Caudate nucleus (tissue), 63 donors: ENCODE measurements at places on chromosomes 4 and X.

- peak; percentile 1 for DNase-seq
These were observed 62.6 kb upstream of the ALB start for GRCh38 chr4:73341454-73341853.

DNA sequence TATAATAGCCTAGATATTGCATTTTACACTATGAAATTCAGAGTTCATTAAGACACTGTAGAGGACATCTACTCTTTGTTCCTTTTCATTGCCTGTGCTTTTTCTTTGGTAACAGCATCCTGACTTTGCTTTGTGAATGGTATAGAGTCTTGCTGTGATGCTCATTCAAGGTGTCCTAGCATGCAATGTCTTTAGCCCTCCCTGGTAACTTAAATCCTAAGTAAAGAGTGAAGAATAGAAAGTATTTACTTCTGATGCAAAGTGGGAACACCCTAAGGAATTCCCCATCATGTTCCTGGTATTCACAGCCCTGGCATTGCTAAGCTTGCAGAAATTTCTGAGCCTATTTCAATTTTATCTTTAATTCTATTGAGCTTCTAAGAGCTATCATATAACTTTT is 400.1 kb downstream of the FAT4 start:
- DNase-seq: no peak

DNA sequence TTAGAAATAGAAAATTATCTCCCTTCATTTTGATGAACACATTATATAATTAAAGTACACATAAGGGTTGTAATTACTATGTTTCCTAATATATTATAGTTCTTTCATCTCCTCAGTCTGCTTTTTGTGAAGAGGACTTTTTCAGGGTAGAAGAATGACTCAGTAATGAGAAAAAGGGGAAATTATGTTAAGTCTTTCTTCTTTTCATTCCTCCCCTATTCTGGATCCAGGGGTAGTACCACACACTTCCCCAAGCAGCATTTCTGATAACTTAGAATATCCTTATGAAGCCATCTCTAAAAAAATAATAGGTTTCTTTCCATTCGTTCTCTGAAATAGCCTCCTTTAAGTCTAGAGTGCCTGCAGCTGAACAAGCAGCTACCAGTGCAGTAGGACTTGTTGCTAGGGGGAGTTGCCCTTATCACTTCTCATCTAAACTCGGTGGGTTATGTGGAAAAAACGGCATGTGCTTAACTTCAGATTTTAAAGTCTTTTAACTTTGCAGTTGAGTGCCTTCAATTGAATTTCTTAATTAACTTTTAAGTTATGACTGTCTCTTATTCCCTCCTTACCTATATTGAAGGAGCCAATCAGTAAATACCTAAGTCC is 184.8 kb downstream of the ARHGAP24 start:
- DNase-seq: no peak

- no peak for DNase-seq
These were observed 25.5 kb upstream of the FGF5 start for GRCh38 chr4:80240976-80241375.

DNA sequence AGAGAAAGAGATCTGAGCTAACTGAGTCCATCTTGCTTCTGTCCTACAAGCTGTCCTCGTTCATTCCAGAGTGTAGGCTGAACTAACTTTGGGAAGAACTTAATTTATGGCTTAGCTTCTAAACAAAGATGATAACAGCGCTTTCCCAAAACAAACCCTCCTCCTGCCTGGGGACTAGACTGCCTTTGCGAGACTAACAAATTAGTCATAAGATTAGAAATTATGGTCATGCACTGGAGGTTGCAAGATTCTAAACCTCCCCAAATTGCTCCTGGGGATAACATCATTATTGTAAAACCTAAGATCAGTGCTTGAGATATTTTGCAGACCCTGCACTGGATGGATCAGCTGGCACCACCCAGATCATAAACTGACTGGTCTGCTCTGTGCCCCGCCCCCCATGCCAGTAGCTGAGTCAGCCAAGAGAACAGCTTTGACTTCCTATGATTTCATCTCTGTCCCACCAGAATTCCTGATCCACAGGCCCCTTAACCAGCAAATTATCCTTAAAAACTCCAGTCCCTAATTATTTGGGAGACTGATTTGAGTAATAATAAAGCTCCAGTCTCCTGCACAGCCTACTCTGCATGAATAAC is 883.3 kb downstream of the TRIML1 start:
- no peak for DNase-seq

DNA sequence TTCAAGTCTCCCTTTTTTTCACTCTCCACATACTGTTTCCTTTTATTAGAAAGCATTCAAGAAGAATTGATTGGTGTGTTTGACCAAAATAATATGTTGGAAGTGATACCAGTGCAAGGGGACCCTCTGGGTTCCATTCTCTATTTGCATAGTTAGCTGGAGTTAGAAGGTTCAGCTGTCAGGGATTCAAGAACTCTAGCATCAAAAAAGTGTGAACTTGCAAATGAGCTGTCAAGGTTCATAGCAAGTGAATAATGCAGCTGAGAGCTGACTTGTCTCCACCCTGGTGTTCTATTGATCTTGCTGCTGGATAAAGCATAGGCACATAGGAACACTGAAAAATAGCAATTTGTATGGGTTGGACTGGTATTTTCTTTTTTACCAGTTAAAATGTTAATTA is 73.2 kb downstream of the SORBS2 start:
- DNase-seq: no peak

DNA sequence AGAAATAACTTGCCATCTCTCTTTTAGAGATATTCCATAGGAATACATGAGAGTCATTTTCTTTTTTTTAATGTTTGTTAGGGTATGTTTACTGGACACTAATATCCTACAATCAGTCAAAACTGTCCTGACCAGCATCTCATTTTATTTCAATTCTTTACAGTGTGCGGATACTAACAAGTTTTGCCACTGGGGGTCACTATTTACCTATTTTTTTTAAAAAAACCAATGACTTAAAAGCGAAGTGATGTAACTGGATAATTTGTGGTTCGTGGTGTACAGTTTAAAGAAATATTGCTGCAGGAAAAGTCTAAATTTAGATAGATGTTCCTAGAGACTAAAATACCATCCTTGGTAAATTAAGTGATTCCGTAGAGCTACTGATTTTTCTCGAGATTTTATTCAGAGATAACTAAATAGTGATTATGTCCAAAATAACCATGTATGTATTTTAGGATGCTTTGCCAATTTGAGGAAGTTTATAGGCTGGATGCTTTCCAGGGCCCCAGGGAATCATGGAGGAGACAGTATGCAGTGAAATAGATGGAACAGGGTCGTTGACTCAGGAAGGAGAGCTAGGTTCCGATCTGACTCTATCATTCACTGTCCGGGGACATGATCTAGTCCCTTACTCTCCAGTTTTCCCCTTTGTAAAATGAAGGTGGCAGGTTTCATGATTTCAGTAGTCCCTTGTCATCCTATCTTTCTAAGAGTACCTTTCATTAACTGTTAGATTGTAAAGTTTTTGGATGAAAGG is 34.0 kb upstream of the GNPDA2 start:
- DNase-seq: no peak

DNA sequence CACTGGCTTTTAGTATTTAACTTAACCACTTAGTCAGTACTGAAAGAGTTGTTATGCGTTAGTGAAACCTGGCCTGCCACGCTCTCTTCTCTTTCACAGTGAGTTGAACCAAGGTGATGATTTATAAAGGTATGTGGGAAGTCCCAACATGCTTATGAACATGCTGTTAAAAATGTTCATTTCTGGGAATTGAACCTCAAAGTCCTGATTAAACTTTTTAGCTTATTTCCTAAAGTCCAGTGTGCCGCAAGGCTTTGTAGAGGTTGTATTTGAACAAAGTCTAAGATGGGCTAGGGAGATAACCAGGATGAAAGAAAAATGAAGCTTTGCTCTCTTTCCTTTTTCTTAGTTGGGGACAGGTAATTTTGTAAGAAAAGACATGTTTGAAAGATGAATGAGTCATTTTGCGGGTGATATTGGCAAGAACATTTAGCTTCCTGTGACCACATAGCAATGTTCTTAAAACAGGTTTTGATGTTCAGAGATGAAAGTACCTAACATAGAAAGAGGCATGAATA is 270.3 kb downstream of the DTHD1 start:
- DNase-seq: no peak

- DNase-seq: no peak
These were observed 12.4 kb downstream of the CASP6 start for GRCh38 chr4:109690690-109691410.

GRCh38 chr4:107069049-107069448 is 32.9 kb upstream of the DKK2 start:
- DNase-seq: no peak

DNA sequence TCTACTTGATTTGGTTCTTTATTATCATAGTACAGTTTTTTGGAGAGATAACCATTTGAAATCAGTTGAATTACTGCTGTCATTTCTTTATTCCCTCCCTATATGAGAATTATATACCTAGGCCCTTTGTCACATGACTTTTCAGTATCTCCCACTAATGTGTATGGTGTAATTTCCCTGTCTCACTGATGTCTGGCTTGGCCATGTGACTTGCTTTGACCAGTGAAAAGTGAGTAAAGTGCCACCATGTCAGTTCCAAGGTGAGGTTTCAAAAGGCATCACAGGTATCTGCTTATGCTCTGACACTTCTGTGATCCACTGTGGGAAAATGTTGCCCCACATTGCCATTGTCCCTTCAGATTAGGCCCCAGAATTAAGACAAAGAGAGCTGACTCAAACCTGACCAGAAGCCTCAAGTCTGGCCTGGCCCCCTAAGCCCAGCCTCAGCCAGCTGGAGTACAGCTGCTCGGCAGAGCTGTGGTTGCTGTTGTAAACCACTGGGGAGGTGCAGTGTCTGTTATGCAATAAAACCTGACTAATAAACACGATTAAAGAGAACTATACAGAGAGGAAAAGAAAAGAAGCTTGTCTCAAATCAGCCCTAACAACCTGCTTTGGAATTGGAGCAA is 27.5 kb downstream of the SETD7 start:
- DNase-seq: no peak

GRCh38 chrX:38718311-38718710 is 82.9 kb upstream of the MID1IP1 start:
- DNase-seq: no peak

DNA sequence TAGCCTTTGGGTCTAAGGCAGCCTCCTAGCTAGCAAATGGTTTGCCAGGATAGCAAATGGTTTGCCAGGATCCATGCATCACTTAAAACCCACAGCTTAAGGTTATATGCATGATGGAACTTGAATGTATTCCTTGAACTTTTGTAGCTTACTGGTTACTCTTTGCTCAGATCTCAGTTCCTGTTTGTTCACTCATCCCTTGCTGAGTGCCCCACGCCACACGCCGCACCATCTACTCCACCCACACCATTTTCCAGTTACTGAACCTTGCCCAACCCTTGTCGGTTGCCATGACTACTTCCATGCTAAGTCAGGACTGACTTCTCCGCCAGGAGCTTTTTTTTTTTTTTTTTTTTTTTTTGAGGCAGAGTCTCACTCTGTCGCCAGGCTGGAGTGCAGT is 29.5 kb upstream of the XIAP start:
- peak; percentile 1 for DNase-seq

DNA sequence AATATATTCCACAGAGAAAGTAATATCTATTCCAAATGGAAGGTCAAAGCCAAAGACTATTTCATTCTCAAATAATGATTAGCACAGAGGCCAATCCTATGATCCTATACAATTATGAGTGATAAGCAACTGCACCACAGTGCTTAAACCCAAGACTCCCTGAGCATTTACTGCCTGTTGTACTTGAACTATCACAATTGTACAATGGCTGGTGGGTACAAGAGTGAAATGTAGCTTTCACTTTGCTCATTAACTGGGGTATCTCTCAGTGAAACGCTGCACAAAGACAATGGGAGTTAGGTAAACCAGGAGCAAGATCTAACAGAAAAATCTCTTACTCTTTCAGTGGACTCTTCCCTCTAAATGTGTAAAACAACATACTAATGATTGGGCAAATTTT is 24.3 kb downstream of the ABCG2 start:
- DNase-seq: no peak

DNA sequence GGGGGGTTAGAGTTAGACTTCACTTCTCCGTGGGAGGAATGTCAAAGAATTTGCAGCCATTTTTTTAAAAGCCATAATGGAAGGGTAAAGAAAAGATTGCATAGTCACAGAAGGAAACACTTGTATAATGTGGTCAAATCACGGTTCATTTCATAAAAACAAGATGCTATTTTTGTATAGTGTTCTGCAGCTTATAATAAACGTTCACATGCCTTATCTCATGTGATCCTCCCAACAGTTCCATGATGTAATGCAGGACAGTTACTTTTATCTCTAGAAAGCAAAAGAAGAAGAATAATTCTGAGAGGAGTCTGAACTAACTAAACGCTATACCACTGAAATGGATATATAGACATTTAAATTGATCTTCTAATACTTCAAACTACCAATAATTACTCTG is 71.3 kb upstream of the CAMK2D start:
- no peak for DNase-seq

DNA sequence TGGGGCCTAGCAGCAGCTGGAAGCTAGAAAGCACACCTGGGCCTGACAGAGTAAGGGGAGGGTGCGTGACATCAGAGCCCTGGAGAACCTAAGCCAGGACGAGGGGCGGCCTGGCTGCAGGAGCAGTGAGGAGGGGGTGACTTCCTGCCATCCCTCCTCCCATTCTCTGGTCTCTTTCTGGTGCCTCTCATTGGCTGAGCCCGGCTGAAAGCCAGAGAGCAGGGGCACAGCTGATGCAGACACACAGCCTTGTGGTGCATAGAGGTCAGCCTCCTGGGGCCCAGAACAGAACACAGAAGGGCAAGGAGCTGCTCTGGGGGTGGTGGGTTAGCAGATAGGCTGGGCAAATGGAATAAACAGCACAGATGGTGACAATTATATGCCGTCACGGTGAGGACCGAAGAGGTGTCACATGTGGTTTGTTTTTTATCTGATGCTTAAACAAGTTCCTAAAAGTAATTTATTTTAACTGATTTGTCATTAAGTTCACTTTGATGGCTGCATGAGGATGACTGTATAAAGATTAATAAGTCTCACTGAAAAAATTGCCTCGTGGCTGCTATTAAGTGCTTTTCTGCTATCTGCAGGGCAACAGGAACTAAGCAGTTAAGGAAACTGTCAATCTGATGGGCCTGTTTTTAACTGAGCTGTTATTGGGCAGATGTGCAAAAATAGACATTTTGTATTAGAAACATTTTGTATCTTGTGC is 102.0 kb downstream of the FNIP2 start:
- DNase-seq: no peak

DNA sequence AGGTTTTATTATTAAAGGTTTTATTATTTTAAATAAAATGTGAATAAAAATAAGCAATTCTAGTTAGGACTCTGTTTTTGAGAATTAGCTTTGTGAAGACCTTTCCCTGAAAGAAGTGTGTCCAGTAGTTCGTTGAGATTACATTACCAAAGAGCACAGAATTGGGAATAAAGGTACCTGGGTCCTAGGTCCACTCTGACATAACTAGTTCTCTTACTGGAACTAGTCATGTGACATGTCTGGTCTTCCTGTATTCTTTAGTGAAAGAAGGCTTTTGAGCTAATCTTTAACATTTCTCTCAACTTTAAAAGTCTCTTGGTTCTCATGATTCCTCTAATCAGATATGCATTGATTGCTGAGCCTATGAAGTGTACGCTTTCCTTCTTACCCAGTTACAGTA is 292.0 kb upstream of the SMIM31 start:
- no peak for DNase-seq

GRCh38 chr4:62320612-62321011 is 1120.5 kb downstream of the ADGRL3 start:
- no peak for DNase-seq
